Hindlimb muscle (tissue), 1 donor: ENCODE measurements at places on chromosomes 1 and 21. TPM values are rescaled to one million over a fixed set of nuclear protein-coding genes. Genes with fewer than 3 reads are reported as not detected.

GRCh38 chr1:222750651-222751050 is 13.6 kb downstream of the FAM177B start:
- DNase-seq: no peak

IPP gene
- polyA plus RNA-seq: 18.8 TPM

DNA sequence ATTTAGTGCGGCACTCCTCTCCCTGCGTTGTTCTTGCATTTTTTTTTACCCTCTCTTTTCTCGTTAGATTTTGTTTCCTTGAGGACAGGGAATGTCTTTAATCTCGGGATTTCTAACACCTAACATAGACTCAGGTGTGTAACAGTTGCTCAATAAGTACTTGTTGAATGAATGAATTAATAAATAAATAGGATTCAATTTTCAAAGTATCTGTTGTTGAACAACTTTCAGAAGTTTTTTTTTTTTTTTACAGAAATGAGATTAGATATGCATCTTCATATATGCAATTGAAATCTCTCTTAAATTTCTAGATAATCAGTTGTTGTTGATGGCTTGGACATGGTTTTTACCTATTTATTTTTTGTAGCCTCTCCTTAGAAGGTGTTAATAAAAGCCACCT is 83.1 kb downstream of the ROR1 start:
- DNase-seq: no peak

- DNase-seq: no peak
Measured at GRCh38 chr21:21076491-21076890, 78.3 kb downstream of the NCAM2 start.

TMEM240 gene
- polyA plus RNA-seq: 4.8 TPM

DNA sequence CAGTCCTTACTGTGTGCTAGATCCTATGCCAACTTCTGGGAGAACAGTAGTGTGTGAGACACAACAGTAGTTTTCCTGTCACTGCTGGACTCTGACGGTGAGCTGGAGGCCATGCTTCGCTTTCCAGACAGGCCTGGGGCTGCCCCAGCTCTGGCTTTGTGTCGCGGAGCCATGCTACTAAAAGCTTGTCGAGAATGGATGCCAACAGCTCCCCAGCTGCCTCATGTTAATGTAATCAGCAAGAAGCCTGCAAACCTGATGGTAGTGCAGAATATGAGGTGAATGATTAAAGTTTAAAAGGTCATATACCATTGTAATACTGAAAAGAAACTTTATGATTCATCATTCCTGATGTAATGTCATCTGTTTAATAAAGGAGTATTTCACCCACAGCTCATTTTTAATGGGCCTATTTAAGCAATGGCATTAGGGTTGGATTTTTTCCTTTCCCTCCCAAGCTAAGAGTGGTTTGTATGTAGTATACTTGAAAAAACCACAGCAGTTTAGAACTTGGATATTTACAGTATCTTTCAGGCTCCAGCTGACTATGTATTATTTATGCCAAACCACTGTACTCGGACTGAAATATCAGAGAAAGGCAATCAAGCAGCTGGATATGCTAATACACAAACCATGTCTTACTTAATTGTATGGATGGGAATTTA is 343.0 kb downstream of the NUF2 start:
- no peak for DNase-seq
